Activated CD4-positive, alpha-beta T cell treated with anti-CD3 and anti-CD28 coated beads for 48 hours (primary cell): ENCODE measurements at places on chromosomes 3 and 15.

GRCh38 chr3:194395212-194395611 lies 3.9 kb downstream of the GP5 start:
- no peak for DNase-seq

DNA sequence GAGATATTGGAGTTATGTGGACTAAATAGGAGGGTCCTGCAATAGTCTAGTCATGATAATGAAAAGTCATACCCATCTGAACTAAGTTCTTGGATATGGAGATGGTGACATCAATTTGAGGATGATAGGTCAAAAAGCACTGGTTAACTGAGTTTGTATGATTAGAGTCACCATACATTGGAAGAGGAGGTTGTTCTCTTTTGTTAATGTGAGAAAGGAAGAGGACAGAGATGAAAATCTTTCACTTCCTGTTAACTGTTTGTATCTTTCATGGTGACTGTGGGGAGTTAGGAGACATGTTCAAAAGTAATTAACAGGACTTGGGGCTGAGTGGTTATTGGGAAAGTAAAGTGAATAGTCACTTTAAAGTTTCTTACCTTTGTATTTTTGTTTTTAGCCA lies 11.1 kb downstream of the TMEM62 start:
- DNase-seq, result no peak

GRCh38 chr15:26157081-26157480 lies 294.0 kb upstream of the ATP10A start:
- no peak for DNase-seq

DNA sequence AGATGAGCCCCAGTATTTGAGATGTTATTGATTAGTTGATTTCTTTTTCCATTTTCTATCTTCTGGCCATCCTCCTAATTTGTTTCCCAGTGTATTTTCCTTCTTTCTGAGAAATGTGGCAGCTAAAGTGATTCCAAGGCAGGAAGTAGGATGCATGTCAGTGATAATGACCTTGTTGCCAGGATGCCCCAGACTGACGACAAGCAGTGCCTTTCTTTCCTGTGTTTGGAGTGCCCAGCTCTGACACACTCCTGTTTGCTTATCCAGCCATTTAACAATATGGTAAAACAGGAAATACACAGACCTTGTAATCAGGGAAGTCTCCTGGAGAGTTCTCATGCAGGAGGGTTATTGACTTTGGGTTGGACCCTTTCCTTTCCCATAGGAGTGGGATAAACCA lies 20.4 kb downstream of the TMOD2 start:
- DNase-seq, result no peak

DNA sequence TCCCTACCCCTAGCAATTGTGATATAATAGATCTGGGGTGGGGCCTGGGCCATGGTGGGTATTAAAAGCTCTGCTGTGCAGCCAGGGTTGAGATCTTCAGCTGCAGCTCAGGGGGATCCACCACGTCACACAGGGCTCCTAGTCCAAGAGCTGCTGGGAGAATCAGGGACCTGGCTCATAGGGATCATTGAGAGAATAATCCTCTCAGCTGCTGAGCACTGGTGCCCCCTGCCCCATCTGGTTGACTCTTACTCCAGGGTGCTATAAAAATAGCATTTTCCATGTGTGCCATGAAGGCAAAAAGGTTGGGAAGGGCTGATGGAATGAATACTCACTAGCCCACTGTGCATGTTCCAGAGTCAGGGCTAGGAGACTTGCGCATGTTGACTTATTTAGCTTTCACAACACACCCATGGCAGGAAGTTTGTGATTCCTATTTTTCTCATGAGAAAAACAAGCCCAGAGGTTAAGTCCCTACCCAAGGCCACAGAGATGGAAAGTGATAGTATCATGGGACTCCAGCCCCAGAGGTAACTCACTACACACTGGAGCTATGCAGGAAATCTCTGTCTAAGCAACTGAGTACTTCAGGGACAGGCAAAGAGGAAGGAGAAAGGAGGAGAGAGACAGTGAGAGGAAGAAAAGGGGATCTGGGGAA lies 94.6 kb upstream of the HERC1 start:
- DNase-seq, result no peak

GRCh38 chr15:60125334-60125733 lies 121.2 kb downstream of the FOXB1 start:
- DNase-seq, result no peak

GRCh38 chr3:30945291-30945690 lies 50.8 kb upstream of the GADL1 start:
- no peak for DNase-seq

GRCh38 chr3:108073764-108074431 lies 16.9 kb downstream of the CD47 start:
- no peak for DNase-seq

DNA sequence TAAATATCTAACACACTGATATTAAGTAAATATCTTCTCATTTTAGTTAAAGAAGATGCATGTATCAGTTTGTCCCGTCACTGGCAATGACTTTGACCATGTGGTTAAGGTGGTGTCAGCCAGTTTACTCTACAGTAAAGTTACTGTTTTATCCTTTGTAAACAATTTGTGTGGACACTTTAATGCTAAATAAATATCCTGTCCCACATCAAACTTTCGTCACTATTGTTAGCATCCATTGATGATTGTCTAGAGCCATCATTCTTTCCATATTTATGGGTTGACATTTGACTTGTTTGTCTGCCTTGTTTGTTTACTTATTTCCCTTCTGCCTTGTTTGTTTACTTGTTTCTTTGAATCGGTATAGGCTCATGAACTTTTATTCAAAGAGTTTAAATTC lies 11.0 kb upstream of the GPD1L start:
- DNase-seq, result no peak

GRCh38 chr3:24019585-24019984 lies 74.5 kb downstream of the NR1D2 start:
- no peak for DNase-seq

GRCh38 chr3:48571938-48572337 lies 8.4 kb upstream of the UCN2 start:
- DNase-seq, result no peak

GRCh38 chr3:133899311-133899710 lies 3.6 kb upstream of the RAB6B start:
- no peak for DNase-seq

GRCh38 chr3:105235221-105235620 lies 131.5 kb upstream of the ALCAM start:
- DNase-seq, result no peak

- DNase-seq, result no peak
These were observed 136.9 kb downstream of the NSMCE3 start for GRCh38 chr15:29132735-29133181.

- no peak for DNase-seq
These were observed 15.3 kb downstream of the FAM3D start for GRCh38 chr3:58651276-58651675.

- no peak for DNase-seq
These were observed 14.4 kb downstream of the TNFAIP8L3 start for GRCh38 chr15:51080286-51080685.

- no peak for DNase-seq
These were observed 61.4 kb upstream of the ZNF280D start for GRCh38 chr15:56794553-56795329.

DNA sequence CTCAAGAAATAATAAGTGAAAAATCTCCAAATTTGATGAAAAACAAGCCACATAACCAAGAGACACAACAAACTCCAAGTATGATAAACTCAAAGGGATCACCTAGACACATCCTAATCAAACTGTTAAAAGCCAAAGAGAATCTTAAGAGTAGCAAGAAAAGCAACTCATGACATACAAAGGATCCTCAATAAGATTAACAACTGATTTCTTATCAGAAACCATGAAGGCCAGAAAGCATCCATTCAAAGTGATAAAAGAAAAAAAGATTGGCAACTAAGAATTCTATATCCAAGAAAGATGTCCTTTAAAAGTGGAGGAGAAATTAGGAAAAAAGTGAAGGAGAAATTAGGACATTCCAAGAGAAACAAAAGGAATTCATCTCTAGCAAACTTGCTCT lies 23.5 kb downstream of the CHSY1 start:
- DNase-seq, result no peak

GRCh38 chr3:178841011-178841410 lies 230.6 kb downstream of the ZMAT3 start:
- DNase-seq, result no peak

DNA sequence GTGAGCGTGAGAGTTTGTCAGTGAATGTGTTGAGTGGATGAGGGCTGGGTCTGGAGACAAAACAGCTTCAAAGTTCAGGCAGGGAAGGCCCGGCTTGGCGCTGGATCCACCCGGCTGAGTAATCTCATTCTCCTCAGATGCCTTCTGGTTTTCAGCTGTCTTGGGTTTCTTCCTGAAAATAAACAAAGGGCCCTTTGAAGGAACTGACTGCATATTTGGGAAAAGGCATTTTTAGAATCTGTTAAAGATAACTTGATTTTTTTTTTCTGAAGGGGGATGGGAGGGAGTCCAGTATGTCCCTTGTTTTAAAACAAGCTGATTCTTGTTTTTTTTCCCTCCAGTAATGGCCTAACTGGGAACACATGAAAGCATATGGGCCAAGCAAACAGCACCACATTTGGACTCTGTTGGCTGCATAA lies 86.4 kb downstream of the TIGIT start:
- no peak for DNase-seq

DNA sequence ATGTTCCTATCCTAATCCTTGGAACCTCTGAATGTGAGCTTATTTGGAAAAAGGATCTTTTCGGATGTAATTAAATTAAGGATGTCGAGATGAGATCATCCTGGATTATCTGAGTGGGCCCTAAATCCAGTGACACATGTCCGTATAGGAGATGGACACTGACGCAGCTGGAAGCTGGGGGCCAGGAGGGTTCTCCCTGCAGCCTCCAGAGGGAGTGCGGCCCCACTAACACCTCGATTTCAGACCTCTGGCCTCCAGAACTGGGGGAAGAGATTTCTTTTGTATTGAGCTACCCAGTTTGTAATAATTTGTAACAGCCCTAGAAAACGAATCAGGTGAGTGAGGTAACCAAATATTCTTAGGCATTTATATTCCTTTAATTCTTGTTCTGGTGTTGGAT lies 2.5 kb downstream of the DNAJB8 start:
- DNase-seq, result no peak

GRCh38 chr15:79212589-79213157 lies 69.8 kb upstream of the ANKRD34C start:
- DNase-seq, result no peak

DNA sequence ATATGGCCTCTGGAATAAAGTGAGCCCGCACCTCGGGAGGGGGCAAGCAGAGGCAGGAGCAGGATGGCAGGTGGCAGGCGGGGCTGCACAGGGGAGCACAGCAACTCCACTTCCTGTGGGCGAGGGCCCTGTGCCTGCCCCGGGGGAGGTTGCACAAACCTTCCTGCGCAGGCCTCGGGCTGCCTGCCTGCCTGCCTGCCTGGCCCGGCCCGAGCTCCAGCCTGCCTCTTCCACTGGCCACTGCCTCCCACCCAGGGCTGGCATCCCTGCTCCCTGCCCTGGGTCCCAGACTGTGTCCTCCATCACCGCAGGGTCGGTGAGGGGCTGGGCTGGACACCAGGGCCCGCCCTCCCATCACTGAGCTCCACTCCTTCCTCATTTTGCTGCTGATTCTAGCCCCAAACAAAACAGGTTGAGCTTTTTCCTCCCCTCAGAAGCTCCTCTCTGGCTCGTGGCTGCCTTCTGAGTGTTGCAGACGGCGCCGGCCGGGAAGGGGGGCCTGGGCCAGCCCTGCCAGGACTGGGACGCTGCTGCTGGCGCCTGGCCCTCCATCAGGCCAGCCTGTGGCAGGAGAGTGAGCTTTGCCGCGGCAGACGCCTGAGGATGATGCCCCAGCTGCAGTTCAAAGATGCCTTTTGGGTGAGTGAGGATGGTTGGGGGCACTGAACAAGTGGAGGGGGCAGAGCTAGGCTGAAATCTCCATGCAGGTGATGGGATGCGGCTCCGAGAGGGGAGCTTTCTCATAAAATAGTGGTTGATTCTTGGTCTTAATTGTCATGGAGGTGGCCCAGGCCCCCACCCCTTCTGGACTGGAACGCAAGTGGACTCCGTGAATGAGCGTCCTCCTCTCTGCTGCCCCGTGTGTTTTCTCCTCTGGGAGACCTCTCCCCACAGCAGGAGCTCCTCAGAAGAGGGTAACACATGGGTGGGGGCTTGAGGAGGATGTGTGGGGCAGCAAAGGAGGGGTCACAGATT lies at the start of gene PSTPIP1:
Gene PSTPIP1 (plus strand): TSS at position 156 of the 975 bp plus-strand sequence. CDS start 448 bp downstream, at position 604.
- DNase-seq, result peak; percentile 79

- DNase-seq, result no peak
These were observed 6.6 kb downstream of the CLSTN2 start for GRCh38 chr3:139941580-139941979.

GRCh38 chr15:89015412-89016097 lies 72.7 kb upstream of the ABHD2 start:
- no peak for DNase-seq

DNA sequence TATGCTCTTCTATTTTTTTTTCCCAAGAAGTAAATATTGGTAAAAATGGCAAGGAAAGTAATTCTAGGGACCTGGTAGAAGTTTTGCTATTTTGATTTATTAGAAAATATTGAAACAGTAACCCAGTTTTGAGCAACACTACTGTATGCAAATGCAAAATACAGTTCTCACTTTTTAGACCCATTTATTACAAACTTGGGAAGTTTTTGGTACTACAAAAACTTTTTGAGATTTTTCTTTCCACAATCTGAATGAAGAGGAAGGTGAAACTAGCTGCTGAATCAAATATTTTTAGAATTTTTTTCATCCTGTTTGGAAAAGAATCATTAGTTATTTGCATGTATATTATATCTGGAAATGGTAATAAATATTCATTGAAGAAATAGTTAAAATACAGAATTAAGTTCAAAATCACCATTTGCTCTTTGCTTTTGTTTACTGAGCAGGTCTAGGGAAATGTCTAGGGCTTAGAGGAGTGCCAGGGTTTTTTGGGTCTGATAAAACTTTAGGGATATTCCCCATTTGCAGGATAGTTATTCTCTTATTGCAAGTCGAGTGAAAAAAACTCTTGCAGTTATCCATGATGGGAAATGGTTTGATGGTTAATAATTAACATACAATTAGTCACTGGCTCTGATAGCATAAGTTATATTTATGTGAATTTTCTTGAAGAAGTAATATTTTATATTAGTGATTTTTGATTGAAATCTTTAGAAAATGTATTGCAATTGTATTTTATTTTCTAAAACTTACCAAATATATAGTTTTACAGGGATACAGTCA lies 47.0 kb downstream of the TCF12 start:
- no peak for DNase-seq

DNA sequence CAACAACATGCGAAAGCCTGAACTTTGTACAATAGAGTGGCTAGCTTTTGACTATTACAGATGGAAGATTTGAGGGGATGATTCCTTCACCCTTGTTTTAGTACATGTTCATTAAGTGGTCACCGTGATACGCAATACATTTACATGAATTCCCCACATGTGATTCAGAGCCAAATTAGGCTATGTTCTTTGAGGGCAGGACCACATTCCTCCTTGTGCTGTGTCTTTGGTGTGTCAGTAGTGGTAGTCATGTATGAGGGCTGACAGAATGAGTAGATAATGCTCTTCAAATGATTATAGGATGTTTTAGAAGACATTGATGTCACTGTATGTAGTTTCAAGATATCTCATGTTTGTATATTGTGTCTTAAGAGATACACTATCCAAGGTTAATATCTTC lies 12.1 kb downstream of the PTPRG start:
- no peak for DNase-seq
